Heart right ventricle (tissue), 16 donors: ENCODE measurements at places on chromosomes 2 and 18. TPM values are rescaled to one million over a fixed set of nuclear protein-coding genes. Genes with fewer than 3 reads are reported as not detected.

- no peak for DNase-seq
Observed at GRCh38 chr2:67706082-67706481, 308.9 kb downstream of the ETAA1 start.

GRCh38 chr2:224894356-224894755 is 147.9 kb downstream of the DOCK10 start:
- no peak for DNase-seq

DNA sequence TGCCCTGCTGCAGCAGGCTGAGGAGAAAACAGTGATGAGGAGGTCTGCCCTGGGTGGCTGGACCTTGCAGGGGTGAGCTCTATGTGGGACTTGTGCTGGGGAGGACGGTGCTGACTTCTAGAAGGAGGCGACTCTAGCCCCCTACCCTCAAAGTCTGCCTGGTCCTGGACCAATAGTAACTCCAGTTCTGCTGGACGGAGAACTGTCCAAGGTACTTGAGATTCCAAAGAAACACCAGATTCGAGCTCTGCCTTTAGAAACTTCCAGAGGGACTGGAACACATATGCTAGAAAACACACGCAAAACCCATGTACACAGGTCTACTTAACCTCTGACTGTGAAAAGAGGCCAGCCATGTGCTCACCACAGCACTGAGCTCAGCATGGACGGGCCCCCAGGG is 260.6 kb downstream of the TWIST2 start:
- DNase-seq: no peak

- no peak for DNase-seq
Observed at GRCh38 chr2:141528990-141529389, 601.8 kb downstream of the LRP1B start.

GRCh38 chr18:44917216-44918141 is 236.8 kb downstream of the SETBP1 start:
- DNase-seq: no peak

DNA sequence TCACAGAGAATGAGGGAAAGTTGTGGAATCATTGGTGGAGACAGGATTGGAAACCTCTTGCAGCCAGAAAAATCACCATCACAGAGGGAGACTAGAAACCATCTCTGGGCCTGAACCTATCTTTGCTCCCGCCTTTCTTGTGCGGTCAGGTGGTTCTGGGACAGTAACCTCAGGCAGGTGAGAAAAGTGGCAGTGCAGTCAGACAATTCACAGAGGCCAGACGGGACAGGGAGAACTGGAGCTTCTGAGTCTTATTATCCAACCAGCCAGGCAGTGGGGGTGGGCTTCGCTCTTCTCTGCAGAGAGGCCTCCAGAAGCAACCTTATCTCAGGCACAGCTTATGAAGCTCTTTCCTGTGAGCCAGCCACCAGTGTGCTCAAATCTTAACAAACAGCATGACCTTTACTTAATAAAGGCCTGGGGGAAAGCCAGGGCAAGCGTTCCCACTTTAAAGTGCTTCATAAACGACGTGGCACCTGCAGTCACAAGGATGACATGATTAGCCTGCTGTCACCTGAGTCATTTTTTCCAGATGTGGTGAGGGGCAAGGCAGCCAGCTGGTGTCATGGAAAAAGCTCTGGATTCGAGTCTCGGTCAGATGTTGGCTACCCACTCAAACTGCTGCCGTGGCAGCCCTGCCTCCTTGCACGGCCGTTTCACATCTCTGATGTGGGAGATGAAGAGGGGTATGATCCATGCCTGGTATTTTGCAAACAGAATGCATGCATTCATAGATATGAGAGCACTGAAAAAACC is 109.7 kb downstream of the B3GNT2 start:
- no peak for DNase-seq

GRCh38 chr2:979069-979928 is 28.6 kb downstream of the SNTG2 start:
- DNase-seq: no peak

- no peak for DNase-seq
Observed at GRCh38 chr2:20672201-20672951, 5.4 kb downstream of the GDF7 start.

- no peak for DNase-seq
Observed at GRCh38 chr2:7539760-7540159, 622.5 kb downstream of the RNF144A start.

- no peak for DNase-seq
Observed at GRCh38 chr18:3679241-3679640, 229.3 kb downstream of the TGIF1 start.

PROM2 gene
- polyA plus RNA-seq: 0.72 TPM

DNA sequence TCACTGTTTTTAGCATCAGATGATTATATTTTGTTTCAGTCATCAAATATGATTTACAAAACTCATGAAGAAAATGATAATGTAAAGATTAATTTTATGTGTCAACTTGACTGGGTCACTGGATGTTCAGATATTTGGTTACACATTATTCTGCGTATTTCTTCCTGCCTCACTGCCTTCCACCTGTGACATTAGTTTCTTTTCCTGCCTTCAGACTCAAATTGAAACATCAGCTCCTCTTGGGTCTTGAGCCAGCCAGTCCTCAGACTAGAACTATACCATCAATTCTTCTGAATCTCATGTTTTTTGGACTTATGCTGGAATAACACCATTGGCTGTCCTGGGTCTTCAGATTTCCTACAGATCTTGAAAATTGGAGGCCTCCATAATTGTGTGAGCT is 96.7 kb downstream of the ZNF385B start:
- DNase-seq: no peak

- DNase-seq: peak; percentile 83
Observed at GRCh38 chr2:29012211-29012681, 31.1 kb downstream of the TOGARAM2 start.

DLX2 gene
- polyA plus RNA-seq: not detected

UGP2 gene
- 139 TPM for polyA plus RNA-seq

- DNase-seq: no peak
Observed at GRCh38 chr2:130949954-130950353, 113.2 kb downstream of the ARHGEF4 start.

DNA sequence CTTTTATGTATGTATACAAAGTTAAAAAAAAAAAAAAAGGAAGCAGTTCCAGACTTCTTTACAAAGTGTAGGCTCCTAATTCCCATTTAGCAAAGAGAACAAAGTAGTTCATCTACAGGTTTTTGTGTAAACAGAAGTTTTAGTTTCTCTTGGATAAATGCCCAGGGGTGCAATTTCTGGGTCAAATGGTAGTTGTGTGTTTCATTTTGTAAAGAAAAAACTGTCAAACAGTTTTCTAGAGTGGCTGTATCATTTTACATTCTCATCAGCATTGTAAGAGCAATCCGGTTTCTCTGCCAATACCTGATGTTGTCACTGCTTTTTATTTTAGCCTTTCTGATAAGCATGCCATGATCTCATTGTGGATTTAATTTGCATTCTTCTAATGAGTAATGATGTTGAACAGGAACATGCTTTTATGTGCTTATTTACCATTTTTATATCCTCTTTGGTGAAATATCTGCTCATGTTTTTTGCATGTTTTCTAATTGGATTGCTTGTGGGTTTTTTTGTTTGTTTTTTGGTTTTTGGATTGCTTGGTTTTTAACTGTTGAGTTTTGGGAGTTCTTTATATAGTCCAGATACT is 16.6 kb upstream of the PSME4 start:
- DNase-seq: no peak

GRCh38 chr2:179302764-179303571 is 38.3 kb upstream of the SESTD1 start:
- DNase-seq: no peak
